Osteoblast (primary cell): ENCODE measurements at places on chromosomes 4 and X. TPM values are rescaled to one million over a fixed set of nuclear protein-coding genes. Genes with fewer than 3 reads are reported as not detected.

The GSX2 gene
- total RNA-seq = not detected in 2 replicates

The ZGRF1 gene
- 5.8 and 7.1 TPM in 2 replicates for total RNA-seq

The GAGE12H gene
- total RNA-seq = not detected in 2 replicates

DNA sequence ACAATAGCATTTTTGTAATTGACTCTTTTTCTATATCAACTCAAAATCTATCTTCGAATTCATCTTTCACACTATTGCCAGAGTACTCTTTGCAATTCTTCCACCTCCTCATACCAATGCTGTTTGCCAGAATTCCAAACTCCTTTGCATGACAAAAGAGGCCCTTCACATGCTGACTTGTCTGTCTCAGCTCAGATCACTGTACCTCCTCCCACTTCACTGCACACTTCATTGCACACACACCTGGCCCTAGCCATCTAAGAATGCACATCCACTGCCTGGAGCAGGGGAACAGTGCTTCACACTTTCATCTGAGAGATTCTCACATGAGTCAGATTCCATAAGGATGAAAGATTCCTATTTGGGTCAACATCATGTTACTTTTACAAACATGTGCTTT is 56.5 kb downstream of the PRDM5 start:
- H3K4me3 ChIP-seq = no peak overlapping the region
- DNase-seq = no peak
- H3K27me3 ChIP-seq = no peaks in the 10 kb centered on the region
- no peaks in the 10 kb centered on the region for H3K36me3 ChIP-seq
- H3K27ac ChIP-seq = no peak overlapping the region

GRCh38 chr4:36133086-36133485 is 111.2 kb downstream of the ARAP2 start:
- H3K36me3 ChIP-seq = no peaks in the 10 kb centered on the region
- H3K27ac ChIP-seq = no peak overlapping the region
- no peaks in the 10 kb centered on the region for H3K4me1 ChIP-seq
- no peaks in the 10 kb centered on the region for H3K27me3 ChIP-seq
- no peak for DNase-seq
